ENCODE measurements at places on chromosomes 4 and X. TPM values are rescaled to one million over a fixed set of nuclear protein-coding genes. Genes with fewer than 3 reads are reported as not detected.

The NXF2B gene
- total RNA-seq = not detected

The RTL5 gene
- total RNA-seq = 3.3 TPM

The NCAPG gene
- 1.5 TPM for total RNA-seq

The USP17L26 gene
- not detected for total RNA-seq

The JCHAIN gene
- total RNA-seq = 1.1 TPM

Measured in smooth muscle cell of the coronary artery (primary cell).